Panc1 (cell line): ENCODE measurements at places on chromosomes 3 and 15. TPM values are rescaled to one million over a fixed set of nuclear protein-coding genes. Genes with fewer than 3 reads are reported as not detected.

Gene PRSS50
- 0.13 TPM for total RNA-seq

Gene TNFSF10
- 2.2 TPM for total RNA-seq

Gene TMC3
- total RNA-seq, result not detected

Gene SSUH2
- total RNA-seq, result not detected

Gene CISH
- 0.57 TPM for total RNA-seq

Gene SPINT1
- 32.7 TPM for total RNA-seq

Gene GOLGA6D
- not detected for total RNA-seq

Gene ZPLD1
- not detected for total RNA-seq

- DNase-seq, result no peak
- H3K4me1 ChIP-seq, result 0 out of 2 replicates have a peak, but pooled peaks cover 6% of the 10 kb centered on the region
- peak overlapping the region; percentile 41; the same call in 1 of the 2 replicates for H3K27ac ChIP-seq
- no peaks in the 10 kb centered on the region for H3K27me3 ChIP-seq
Observed at GRCh38 chr3:150331978-150332568, 76.0 kb upstream of the TSC22D2 start.

GRCh38 chr15:97623091-97623661 lies 337.3 kb upstream of the ARRDC4 start:
- no peak overlapping the region for H3K4me3 ChIP-seq
- H3K4me1 ChIP-seq, result no peaks in the 10 kb centered on the region
- no peak for DNase-seq
- H3K36me3 ChIP-seq, result no peaks in the 10 kb centered on the region
- H3K27me3 ChIP-seq, result no peaks in the 10 kb centered on the region

GRCh38 chr3:170092907-170093306 lies 55.1 kb downstream of the GPR160 start:
- no peak overlapping the region for H3K27ac ChIP-seq
- H3K27me3 ChIP-seq, result no peaks in the 10 kb centered on the region
- no peak overlapping the region for H3K4me3 ChIP-seq
- H3K4me1 ChIP-seq, result no peaks in the 10 kb centered on the region

DNA sequence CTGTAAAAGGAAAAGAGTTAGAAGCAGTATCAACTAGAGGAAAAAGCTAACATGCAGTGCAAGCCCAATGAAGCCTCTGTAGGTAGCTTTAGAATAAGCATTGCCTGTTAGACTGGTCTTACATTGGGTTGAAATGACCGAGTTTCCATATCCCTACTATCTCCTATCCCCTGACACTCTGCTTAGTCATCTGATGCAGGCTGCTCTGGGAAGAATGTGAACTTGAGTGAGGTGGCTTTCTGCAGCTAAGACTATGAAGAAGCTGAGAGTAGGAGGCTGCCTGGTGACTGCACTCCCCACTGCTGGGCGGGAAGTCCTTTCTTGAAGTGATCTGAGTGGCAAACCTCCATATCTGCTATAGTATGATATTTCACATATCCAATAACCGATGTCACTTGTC lies 64.7 kb downstream of the OXSM start:
- H3K27ac ChIP-seq, result no peak overlapping the region
- H3K4me3 ChIP-seq, result no peak overlapping the region
- no peak for DNase-seq
- no peaks in the 10 kb centered on the region for H3K4me1 ChIP-seq

- no peak overlapping the region for H3K4me3 ChIP-seq
- no peaks in the 10 kb centered on the region for H3K4me1 ChIP-seq
- H3K27me3 ChIP-seq, result no peaks in the 10 kb centered on the region
- H3K27ac ChIP-seq, result no peak overlapping the region
- DNase-seq, result no peak
Observed at GRCh38 chr3:194761384-194761783, 75.7 kb downstream of the FAM43A start.
